NCI-H1048 (cell line): ENCODE measurements at places on chromosomes 3 and 15.

DNA sequence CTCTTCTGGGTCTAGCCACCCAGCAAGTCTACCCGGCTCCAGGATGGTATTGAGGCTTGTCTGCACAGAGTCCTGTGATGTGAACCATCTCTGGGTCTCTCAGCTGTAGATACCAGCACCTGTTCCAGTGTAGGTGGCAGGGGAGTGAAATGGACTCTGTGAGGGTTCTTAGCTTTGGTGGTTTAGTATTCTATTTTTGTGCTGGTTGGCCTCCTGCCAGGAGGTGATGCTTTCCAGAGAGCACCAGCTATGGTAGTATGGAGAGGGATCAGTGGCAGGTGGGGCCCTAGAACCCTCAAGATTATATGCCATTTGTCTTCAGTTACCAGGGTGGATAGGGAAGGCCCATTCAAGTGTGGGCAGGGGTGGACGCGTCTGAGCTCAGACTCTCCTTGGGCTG is 283.4 kb upstream of the LYSMD4 start:
- DNase-seq, result no peak

- no peak for DNase-seq
These were observed 839.8 kb upstream of the ALCAM start for GRCh38 chr3:104526901-104527401.

DNA sequence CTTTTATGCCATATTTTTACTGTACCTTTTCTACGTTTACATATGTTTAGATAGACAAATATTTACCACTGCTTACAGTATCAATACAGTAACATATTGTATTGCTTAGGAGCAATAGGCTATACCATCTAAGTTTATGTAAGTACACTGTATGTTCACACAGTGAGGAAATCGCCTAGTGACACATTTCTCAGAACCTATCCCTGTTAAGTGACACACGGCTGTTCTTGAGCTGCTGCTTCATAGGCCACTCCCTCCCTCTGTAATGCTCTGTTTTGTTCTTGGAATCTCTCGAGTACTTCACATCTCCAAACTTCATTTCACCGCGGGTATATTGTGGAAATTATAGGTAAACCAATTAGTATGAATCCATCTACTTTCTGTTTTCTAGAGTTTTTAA is 13.4 kb upstream of the SELENOT start:
- no peak for DNase-seq

DNA sequence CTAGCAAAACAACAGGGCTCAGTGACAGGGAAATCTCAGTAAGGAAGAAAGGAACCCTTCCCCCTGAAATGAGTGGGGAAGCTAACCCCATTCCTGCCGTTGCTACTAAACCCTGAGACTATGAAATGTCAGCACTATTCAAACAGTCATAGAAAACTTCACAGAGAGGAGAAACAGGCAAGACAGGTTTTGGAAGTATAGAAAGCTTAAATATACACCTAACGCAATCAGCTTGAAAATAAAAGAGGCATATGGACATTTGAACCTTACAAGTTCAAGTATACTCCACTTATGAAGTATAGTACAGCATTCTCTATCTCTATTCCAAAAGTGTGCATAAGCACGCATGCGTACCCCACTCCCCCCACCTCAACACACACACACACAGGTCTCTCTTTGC is 17.6 kb upstream of the FRMD4B start:
- DNase-seq, result no peak

- no peak for DNase-seq
These were observed 10.3 kb downstream of the PIK3CA start for GRCh38 chr3:179158336-179159039.

DNA sequence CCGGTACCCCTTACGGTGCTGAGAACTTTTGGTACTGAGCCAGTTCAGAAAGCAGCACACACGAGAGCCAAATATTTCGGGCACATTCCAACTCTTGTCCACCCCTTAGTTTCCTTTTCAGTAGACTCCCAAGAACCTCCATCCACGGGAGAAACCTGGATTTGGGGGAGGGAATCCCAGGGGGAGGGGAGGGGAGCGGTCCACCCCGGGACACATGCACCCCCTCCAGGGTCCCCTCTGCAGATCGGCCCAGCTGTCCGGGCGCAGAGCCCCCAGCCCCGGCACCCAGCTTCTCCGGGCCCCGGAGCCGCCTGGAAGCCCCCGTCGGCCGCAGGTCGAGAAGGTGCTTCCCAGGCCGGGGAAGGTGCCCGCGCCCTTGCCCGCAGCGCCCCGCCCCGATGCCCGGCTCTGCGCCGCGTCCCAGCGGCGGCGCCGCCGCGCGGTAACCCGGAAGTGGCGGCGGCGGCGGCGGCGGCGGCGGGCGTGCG is 455 bp upstream of the ABHD17C start:
- DNase-seq, result no peak

- no peak for DNase-seq
These were observed 7.3 kb downstream of the SHOX2 start for GRCh38 chr3:158098834-158099424.

DNA sequence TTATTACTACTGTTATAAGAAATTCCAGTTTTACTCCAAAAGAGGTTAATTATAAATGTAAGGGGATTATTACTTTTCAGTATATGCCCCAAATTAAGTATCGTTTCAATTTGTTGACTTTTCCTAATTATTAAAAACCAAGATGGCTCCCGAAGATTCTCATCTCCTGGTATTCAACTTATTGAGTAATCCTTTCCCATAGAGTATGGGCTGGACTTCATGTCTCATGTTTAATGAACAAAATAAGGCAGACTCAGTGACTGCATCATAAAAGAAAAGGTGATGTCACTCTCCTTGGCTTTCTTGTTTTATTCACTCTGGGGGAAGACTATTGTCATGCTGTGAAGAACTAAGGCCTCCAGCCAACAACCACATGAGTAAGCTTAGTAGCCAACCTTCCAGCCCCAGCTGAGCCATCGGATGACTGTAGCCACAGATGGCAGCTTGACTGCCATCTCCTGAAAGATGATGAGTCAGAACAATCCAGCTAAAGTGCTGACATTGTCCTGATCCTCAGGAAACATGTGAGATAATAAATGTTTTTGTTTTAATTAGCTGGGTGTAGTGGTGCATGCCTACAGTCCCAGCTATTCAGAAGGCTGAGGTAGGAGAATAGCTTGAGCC is 17.3 kb downstream of the IGF2BP2 start:
- DNase-seq, result no peak

GRCh38 chr3:23840521-23840920 is 34.8 kb downstream of the UBE2E1 start:
- DNase-seq, result no peak

DNA sequence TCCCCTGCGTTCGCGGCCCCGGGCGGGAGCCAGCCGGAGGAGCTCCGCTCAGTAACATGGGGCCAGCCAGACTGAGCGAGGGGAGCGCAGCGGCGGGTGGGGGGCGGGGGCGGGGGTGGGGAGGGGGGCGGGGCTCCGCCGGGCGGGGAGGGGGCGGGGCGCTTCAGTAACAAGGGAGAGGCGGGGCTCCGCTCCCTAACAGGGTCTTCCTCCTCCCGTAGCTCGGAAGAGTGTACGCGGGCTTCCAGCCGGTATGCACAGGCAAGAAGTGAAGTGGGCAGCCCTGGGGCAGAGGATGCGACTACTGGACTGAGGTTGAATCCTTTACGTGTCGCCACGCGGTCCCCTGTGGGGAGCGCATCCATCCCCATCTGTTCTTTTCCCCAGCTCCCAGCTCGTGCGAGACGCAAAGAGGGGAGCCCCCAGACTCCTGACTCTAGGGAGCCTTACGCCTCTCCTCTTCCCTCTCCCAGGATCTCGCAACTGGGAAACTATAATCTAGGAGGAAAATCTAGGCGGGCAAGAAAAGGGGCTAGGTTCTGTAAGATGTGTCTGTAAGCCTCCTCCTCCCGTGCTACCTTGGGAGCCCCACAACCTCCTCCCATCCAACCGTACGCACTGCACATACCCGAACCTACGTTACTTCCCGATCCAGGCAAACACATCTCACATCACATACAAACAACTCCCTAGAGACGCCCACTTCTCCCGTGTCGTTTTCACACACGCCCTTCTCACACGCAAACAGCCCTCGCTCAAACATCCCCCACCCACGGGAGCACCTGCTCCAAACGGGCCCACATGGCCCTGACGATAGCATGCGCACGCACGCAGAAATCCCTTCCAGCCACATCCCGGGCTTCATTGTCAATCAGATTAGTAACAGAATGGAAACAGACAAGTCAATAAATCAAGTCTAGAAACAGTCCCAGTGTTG is at the start of gene SHF:
TSS of gene SHF (minus strand) at position 73 of the 937 bp plus-strand sequence. CDS start at position 58, 15 bp downstream.
- DNase-seq, result no peak

- DNase-seq, result no peak
These were observed 364.0 kb downstream of the ZIC1 start for GRCh38 chr3:147773116-147773630.

DNA sequence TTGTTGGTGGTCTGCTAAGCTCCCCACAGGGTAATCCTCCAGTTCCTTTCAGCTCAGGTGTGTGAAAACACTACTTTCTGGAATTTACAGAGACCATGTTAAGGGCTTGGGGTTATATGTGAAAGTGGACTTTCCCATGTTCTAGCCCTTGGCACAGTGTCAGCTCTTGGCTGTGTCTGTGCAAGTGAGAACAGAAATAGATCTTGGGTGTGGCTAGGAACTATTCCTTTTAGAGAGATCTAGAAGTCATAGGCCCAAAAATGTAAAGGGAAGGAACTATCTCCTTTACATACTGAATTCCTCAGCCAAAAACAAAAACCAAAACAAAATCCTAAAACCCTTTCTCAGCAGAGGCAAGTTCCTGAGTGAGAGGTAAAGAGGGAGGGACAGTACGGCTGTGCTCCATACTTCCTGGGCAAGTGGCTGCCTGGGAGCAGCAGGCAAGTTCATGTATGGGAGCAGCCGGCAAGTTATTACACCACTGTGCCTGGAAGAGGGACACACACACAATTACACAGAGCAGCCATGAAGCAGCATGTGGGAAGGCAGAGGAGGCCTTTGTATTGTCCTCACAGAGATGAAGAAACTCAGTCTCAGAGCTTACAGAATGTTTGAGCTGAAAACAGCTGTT is 19.9 kb upstream of the C3orf62 start:
- no peak for DNase-seq

DNA sequence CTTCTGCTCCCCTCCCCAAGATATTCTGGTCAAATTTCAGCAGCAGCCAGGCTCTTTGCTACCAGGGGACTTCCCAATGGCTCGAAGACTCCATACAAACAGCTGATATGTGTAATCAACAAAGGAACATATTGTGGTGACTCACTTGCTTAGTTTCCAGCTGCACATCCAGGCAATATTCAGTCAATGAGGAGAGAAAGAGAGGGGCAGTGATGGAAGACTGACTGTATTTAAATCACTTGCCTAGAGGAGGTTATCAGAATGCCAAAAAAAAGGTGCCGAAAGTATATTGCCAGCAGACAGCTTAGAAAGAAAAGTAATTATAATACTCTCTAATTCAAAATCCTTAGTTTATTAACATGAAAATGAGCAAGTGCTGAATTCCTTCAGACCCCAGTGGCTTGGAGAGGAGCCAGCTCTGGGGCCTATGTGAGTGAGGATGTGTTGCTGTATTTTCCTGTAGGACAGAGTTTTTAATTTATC is 236.5 kb downstream of the LRTM1 start:
- peak; percentile 32 for DNase-seq

GRCh38 chr3:65438612-65439011 is 600.1 kb downstream of the MAGI1 start:
- DNase-seq, result no peak

- no peak for DNase-seq
These were observed 190.5 kb upstream of the NECTIN3 start for GRCh38 chr3:110881069-110881468.

DNA sequence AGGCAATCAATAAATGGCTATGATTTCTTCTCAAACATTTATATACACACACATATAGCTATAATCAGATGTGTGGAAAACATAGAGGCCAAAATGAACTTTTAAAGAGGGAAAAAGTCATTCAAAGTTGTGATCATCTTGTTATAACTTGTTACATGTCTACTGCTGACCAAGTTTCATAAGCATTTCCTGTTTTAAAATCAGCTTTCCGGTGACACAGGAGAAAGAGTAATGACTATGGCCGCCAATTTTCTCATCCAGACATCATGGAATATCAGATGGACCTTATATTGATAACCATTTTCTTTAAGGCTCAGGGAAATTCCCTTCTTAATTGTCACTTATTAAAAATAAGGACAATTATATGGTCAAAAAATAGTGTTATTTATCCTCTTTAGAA is 71.7 kb upstream of the AGTR1 start:
- DNase-seq, result no peak

GRCh38 chr15:48266024-48266689 is 60.1 kb downstream of the SLC12A1 start:
- DNase-seq, result no peak

DNA sequence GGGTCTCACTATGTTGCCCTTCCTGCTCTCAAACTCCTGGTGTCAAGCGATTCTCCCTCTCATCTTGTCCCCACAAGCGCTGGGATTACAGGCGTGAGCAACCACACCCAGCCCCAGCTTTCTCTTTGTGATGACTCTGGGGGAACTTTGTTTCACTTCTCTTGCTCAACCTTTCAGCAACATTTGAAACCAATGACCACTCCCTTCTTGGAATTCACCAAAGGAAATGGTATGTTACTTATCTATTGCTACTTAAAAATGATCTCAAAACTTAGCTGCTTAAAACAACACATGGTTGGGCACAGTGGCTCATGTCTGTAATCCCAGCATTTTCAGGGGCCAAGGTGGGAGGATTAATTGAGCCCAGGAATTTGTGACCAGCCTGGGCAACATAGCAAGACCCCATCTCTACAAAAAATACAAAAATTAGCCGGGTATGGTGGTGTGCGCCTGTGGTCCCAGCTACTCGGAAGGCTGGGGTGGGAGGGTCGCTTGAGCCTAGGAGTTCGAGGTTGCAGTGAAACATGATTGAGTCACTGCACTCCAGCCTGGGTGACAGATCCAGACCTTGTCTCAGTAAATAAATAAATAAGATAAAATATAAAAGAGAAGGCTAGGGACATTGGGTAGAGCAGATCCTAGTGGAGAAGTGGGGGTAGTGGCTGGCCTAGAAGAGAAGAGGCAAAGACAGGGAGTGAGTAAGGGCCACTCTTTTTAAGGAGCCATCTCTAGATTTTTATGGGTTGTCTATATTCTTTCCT is 10.3 kb upstream of the COPG1 start:
- DNase-seq, result no peak

DNA sequence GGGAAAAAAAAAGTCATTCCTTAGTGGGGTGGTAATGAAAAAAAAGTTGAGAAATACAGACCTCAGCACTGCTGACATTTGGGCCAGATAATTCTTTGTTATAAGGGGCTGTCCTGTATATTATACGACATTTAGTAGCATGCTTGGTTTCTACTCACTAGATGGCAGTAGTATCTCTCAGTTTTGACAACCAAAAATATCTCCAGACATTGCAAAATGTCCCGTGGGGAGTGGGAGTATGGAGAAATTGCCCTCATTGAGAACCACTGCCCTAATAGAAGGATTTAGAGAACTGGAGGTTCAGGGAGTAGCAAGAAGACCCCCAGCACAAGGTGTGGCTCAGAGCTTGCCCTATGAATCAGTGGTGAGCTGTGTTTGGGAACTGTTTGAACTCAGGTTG is 28.6 kb upstream of the TEX264 start:
- DNase-seq, result no peak

GRCh38 chr15:42732095-42732827 is 4.7 kb downstream of the CDAN1 start:
- DNase-seq, result no peak
